ENCODE measurements at places on chromosomes 6 and 20. TPM values are rescaled to one million over a fixed set of nuclear protein-coding genes. Genes with fewer than 3 reads are reported as not detected.

DNA sequence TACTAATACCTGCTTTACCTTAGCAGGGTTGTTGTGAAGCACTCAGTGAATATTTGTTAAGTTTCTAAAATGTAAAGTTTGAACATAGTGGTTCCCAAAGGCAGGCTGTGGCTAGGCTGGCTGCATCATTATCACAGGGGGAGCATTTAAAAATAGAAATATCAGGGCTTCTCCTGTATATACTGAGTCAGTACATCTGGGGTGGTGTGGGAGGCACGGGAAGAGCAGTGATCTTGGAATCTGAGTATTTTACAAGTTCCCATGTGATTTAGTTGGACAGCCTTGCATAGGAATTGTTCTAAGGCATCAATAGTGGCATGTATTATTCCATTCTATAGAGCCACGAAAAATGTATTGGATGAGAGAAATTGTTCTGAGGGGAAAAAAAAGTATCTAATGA, 8.0 kb downstream of the CDC5L start:
- no peak for DNase-seq

DNA sequence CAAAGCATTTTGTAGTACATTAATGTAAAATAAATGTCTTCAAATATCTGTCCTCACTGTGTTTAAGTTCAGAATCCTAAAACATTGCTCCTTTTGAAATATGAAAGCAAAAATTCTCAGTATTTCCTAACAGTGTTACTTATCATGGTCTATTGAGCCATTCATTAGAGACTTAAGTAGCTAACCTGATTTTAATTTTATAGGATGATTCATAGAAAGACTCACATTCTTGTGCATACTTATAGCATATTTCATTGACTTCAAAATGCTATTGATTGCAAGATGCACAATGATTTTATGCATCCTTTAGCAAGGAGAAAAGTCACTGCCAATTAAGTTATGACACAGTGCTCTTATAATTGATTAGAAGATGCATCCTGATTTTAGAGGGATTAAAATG, 85.7 kb downstream of the HIVEP1 start:
- DNase-seq: no peak

GRCh38 chr6:1635305-1636010, 25.7 kb downstream of the FOXC1 start:
- DNase-seq: no peak

DNA sequence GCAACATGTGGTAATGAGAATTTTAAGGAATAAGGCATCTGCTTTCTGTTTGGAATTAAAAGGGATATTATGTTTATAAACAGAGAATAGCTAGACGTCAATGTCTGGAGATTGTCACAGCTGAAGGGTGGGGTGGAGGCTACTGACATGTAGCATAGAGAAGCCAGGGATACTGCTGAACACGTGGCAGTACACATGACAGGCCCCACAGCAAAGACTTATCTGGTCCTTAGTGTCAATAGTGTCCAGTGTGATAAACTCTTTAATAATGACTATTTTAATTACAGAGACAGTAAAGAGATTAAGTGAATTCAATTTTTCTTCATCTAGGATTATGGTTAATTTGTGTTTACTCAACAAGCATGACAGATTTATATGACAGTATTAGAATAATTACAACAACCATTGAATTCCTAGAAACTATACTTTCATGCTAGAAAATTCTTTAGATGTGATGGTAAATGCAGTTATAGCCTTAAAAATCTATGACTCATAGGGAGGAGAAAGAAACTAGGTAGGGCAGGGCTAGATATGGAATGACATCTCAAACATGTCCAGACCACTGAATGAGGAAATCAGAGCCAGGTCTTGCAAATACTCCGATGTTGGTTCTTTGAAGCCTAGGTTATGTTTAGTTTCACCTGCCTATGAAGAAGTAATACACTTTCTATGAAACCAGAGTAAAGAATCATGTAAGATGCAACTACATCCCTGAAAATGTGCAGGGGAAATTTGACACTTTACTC, 399.5 kb downstream of the PHF3 start:
- no peak for DNase-seq

The MATN4 gene
- not detected for polyA plus RNA-seq

DNA sequence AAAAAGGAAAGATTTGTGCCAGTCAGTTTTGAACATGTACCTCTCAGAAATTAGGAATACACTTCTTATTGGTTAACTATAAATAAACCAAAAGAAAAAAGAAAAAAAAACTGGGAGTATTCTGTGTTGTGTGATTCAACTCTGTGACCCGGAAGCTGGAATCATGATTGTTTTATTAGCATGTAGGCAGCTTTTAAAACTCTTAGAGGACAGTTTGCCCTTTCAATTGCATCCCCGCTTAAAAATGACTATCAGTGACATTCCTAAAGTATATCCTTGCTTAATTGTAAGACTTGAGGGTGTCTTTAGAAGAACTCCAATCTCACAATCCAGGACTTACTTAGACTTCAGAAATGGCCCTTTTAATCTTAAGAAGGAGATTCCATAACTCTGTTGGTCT, 29.1 kb upstream of the TENT5A start:
- DNase-seq: no peak

GRCh38 chr6:130744576-130745366, 82.4 kb upstream of the SMLR1 start:
- DNase-seq: no peak

The GJA10 gene
- polyA plus RNA-seq: not detected

The PRSS35 gene
- polyA plus RNA-seq: not detected
